ENCODE measurements at places on chromosomes 16 and 17.

- no peak for DNase-seq
These were observed 12.1 kb downstream of the CMTM3 start for GRCh38 chr16:66616592-66616991.

DNA sequence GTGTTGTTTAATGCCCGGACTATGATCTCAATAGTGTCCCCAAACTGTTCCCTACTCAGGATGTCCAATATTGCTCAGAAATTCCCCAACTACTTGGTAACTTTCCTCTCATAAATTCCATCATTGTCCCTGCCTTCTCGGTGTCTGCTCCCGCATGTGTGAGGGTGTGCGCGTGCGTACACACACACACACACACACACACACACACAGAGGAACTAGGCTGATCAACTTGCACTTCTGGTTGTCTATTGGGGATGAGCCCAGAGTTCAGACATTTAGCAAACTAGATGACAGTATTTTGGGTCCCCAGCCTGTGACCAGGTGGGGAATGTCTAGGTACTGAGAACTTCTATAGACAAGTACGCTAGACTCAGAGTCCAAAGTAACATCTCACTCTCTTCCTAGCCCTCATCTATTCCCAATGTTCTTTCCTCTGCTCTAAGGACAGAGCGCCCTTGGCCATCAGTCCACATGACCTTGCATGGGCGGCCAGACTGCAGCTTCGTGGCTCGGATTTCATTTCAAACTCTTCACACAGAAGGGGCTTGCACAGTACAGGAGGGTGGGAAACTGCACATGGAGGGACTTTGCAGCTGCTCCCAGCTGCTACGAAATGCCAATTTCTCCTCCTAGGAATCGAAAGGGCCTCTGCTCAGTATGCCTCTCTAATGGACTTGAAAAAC lies 5.3 kb downstream of the HS3ST3A1 start:
- no peak for DNase-seq

GRCh38 chr17:19796457-19796856 lies 48.4 kb upstream of the ALDH3A1 start:
- DNase-seq, result no peak

GRCh38 chr17:58084317-58084981 lies 1.2 kb downstream of the DYNLL2 start:
- peak; percentile 23 for DNase-seq

- no peak for DNase-seq
These were observed 181.3 kb downstream of the CDH13 start for GRCh38 chr16:82808036-82808435.

DNA sequence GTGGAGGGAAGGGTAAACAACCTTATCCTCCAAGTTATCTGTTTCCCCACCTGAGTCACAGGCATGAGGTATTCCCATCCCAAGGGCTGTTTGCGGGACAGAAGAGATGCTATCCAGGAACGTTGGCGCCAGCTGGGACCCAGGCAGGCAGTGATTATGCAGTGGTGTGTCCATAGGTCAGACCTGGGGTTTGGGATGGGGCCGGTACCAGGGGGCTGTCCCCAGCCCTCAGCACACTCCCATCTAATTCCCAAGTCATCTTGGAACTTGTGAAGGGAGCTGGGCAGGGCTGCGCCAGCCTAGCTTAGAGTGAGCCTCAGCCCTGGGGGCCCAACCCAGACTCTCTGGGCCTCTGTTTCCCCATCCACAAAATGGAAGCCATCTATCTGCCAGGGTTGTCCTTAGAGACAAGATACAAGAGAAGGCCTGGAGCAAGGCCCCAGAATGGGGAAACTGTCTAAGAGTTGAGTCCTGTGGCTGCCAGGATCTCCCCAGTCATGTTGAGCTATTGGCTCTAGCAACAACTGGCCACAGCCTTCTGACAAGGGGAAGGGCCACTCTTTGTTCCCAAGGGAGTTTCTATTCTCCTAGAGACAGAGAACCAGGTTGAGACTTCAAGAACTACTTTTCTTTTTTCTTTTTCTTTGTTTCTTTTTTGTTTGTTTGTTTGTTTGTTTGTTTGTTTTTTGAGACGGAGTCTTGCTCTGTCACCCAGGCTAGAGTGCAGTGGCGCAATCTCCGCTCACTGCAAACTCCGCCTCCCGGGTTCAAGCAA lies 9.8 kb upstream of the JUP start:
- no peak for DNase-seq

- DNase-seq, result no peak
These were observed 6.3 kb upstream of the EXOSC6 start for GRCh38 chr16:70258065-70258464.

GRCh38 chr17:1473841-1474240 lies 17.8 kb upstream of the CRK start:
- no peak for DNase-seq

GRCh38 chr17:50043290-50044148 lies 12.4 kb upstream of the ITGA3 start:
- DNase-seq, result no peak

DNA sequence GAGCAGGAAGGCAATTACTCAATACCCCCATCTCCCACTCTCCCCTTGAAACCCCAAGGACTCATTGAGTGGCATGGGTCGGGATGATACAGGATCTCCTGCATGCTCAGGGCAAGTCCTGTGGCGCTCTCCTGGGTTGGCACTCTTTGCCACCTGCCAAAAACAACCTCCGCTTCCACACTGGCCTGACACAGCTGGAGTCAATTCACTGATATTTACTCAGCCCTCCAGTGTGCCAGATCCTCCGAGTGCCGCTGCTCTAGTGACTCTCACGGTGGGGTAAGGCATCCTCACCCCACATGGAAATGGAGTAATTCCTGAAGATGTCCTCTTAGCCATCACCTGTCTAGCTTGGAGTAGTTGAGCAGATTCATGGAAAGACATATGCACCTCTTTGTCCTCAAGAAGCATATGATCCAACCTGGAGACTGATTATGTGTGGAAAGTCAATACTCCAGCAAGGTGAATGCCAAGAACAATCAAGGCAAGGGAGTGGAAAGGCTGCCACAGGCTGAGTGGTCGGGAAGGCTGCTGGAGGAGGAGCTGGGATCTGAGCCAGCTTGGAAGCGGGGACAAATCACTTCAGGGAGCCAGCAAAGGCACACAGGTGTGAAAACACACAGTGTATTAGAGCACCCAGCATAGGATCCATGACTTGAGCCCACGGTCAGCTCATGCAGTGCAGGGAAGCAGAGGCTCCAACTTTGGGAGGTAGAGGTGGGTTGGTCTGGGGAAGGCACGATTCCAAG lies 12.6 kb upstream of the GOSR2 start:
- no peak for DNase-seq

- no peak for DNase-seq
These were observed 49.8 kb upstream of the XYLT1 start for GRCh38 chr16:17520561-17520960.

DNA sequence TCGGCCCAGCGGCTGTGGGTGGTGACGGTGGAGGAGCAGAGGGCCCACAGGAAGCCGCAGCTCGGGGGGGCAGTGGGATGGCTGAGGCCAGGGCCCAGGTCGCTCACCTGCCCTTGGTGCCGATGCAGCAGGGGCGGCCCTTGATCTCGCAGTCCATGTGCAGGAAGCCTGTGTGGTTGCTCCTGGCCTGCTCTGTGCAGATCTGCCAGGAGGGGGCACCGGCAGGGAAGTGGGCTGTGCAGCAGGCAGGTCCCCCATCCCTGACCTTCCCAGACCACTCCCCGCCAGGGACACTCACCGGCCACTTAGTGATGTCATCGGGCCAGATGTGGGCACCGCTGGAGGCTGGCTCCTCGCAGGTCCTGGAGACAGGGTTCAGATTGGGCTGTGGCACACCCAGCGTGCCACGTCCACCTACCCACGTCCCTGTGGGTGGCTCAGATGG lies 6.2 kb downstream of the AANAT start:
- no peak for DNase-seq

DNA sequence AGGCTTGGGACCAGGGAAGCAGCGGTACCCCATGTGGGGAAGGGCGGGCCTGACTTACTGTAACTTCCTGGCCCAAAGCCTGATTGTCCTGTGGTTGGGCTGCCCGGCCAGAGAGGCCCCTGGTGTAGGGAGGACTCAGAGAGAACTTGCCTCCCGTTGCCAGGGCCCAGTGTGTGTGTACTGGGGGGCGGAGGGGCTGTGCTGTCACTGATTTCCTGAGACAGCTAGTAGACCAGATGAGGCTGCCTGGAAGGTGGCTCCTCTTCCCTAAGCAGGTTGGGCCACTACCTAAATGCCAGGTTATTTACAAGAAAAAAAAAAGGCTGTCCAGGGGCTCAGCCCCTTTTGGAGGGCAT lies 16.7 kb downstream of the SOCS3 start:
- no peak for DNase-seq

- DNase-seq, result no peak
These were observed 89.8 kb downstream of the HS3ST2 start for GRCh38 chr16:22903716-22904115.

GRCh38 chr16:75312875-75313274 lies 61.5 kb upstream of the BCAR1 start:
- DNase-seq, result no peak

DNA sequence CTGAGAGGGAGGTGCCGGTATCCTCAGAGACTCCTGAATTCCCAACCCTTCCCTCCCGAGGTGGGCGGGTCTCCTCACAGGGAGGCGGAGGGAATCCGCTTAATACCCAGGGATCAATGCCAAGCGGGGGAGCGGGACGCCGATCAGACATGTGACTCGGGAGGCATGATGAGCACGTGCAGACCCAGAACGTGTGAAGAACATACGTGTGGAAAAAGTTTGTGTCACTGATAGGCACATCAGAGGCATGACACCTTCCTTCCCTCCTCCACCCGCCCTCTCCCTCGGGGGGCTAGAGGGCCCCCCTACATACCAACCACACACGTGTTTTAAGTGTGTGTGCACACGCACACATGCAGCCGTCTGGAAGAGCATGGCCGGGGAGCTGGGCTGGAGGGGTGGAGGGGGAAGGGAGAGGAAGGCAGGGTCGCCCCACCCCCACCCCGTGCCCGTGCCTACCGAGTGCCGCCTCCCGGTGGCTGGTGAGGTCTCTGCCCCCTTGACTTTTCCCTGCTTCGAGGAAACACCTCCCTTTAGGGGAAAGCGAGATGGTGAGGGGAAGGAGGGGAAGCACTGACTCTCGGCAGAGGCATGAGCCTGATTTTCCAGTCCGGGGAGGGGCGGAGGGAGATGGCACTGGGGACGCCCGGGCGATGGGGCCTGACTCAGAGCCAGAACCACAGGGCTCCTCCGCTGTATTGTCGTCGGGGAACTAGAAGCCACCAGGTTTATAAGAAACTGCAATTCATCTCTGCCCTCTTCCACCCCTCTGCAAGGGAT lies 12.1 kb upstream of the TBX21 start:
- DNase-seq, result peak; percentile 49

GRCh38 chr16:85072947-85073346 lies 39.3 kb downstream of the CIBAR2 start:
- DNase-seq, result no peak

- DNase-seq, result no peak
These were observed 97.3 kb downstream of the SDK2 start for GRCh38 chr17:73546770-73547536.

- DNase-seq, result no peak
These were observed 120.7 kb downstream of the STXBP4 start for GRCh38 chr17:55089256-55089655.

GRCh38 chr17:45876539-45876938 lies 17.8 kb upstream of the MAPT start:
- DNase-seq, result no peak

- no peak for DNase-seq
These were observed 103.9 kb upstream of the FAM20A start for GRCh38 chr17:68704871-68705713.

GRCh38 chr16:79618692-79619050 lies 18.1 kb upstream of the MAF start:
- no peak for DNase-seq

GRCh38 chr17:45833920-45834319 lies 10.8 kb upstream of the SPPL2C start:
- no peak for DNase-seq

- no peak for DNase-seq
These were observed 39.2 kb upstream of the IRF8 start for GRCh38 chr16:85859818-85860125.

- no peak for DNase-seq
These were observed 943 bp upstream of the COTL1 start for GRCh38 chr16:84618581-84619460.

GRCh38 chr17:6569370-6570285 lies 13.3 kb upstream of the PITPNM3 start:
- DNase-seq, result no peak

DNA sequence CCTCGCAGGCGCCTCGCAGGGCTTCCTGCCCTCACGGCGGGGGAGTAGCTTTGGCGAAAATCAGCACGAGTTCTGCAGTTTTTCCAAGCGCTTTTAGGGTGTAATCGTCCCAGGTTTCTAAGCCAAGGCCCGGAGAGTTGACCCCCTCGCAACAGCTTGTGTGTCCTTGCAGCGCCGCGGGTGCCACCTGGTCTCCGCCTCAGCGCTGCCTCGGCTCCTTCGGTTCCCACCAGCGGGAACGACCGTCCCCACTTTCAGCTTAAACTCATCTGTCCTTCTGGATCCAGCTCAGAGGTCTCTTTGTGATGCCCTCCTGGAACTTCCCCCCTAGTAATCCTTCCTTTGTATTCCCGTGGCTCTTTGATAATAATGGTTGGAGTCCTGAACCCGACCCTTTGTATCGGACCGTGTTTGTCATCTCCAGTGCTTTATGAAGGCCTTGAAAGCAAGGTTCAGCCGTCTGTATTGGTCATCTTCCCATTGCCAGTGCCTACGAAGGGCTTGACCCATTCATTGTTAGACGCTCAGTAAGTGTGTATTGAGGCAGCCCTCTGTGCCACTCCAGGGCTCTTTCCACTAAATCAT lies 858 bp upstream of the SMARCE1 start:
- no peak for DNase-seq

DNA sequence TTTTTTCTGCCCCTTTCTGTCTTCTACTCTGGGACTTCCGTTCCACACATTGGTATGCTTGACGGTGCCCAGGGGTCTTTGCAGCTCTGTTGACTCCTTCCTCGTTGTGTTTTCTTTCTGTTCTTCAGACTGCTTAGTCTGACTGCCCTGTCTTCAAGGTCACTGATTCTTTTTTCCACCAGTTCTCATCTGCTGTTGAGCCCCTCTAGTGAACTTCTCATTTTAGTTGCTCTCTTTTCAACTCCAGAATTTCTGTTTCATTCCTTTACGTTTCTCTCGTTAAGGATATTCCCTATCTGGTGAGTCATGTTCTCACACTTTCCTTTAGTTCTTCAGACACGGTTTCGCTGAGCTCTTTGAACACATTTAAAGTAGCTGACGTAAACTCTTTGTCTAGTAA lies 13.8 kb downstream of the GAA start:
- DNase-seq, result no peak

DNA sequence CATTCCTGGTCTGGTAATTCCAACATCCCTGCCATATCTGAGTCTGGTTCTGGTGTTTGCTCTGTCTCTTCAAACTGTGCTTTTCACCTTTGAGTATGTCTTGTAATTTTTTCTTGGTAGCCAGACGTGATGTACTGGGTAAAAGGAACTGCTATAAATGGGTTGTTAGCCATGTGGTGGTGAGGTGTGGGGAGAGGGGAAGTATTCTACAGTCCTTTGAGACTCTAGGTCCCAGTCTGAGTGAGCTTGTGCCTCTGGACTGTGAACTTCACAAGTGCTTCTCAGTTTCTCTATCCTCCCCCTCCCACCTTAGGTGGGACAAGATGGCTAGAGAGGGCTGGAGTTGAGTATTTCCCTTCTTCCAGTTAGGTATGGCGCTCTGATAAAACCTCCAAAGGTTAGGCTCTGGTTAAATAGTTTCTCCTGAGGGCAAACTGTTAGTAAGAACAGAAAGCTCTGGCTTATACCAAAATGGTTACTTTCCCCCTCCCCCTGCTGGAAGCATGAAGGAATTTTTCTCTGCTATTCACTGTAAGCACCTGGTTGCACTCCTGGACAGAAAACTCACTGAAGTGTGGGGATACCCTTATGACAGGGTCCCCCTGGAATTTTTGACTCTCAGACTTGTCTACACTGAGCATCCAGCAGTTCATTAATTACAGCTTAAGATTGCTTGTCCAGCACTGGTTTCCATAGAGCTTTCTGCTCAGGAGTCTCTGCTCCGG lies 87.8 kb downstream of the MARCHF10 start:
- DNase-seq, result no peak

Data from T-helper 22 cell (primary cell).